Activated T-helper 17 cell treated with anti-CD3 and anti-CD28 coated beads, Interleukin-2, amount 50 U/mL, for 72 hours (primary cell): ENCODE measurements at places on chromosomes 1 and 21.

GRCh38 chr1:91605566-91605965 is 104.9 kb downstream of the CDC7 start:
- no peak for ATAC-seq

DNA sequence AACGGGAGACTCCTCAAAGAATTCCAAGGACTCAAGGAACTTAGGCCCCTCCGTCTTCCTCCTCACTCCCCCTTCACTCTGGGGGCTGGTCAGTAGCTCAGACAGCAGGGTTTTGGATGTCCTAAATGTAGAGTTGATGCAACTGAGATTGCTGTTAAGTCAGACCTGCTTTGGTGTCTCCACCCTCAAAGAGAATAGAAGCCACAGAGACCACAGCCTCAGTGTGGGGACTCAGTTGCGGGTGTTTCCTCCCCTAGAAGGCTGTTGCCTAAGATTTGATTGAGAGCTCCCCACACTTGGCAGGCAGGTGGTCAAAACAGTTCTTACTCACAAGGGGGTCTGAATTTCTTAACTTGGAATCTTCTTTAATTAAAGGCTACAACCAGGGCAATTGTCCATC is 7.6 kb downstream of the MAN1C1 start:
- ATAC-seq, result no peak

- ATAC-seq, result no peak
Measured at GRCh38 chr1:16153999-16154673, 1.7 kb downstream of the EPHA2 start.

DNA sequence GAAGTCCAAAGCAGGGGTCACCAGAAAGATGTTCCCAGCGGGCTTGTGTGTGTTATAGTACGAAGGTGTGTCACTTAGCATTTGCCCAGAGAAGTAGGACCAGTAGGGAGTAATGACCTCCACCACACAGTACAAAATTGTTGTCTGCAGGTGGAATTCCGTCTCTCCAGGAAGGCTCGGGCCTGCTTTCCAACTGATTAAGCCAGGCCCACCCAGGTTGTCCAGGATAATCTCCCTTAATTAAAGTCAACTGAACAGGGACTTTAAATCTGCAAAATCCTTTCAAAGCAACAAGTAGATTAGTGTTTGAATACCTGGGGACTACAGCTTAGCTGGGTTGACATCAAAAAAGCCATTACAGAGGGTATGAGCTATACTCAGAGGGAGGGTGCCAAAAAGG is 131.3 kb downstream of the BACH1 start:
- no peak for ATAC-seq

DNA sequence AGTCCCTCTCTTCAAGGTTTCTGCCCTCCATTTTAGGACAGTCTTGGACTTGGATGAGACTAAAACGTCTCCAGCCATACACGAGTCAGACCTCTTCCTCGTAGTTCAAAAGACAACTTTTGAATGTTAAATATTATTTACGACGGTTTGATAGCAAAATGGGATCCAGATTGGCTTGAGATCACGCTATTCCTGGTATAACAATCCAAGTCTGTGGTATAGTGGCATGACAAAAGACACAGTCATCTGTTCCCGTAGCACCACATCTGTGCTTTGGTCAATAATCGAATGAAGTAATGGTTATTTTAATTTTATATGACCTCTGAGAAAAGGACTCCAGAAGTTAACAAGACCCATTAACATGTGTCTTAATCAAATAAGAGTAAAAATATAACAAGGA is 7.0 kb downstream of the PCP4 start:
- ATAC-seq, result no peak

DNA sequence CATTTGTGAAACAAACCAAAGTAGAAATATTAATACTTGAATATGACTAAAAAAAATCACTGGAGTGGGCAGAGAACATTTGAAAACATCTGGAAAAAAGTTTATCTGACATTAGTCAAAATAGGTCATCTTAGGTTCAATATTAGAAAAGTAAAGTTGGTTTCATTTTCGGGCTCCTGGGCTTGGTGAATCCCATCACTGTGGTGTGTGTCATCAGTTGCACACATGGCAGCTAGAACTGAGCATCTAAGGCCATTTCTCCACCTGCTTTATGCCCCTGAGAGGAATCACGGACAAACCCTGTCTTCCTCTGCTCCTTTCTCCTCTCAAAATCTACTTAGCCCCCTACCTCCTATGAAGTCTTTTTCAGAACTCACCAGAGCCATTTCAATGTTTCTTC is 5.4 kb downstream of the HSD11B1 start:
- peak; percentile 75 for ATAC-seq

DNA sequence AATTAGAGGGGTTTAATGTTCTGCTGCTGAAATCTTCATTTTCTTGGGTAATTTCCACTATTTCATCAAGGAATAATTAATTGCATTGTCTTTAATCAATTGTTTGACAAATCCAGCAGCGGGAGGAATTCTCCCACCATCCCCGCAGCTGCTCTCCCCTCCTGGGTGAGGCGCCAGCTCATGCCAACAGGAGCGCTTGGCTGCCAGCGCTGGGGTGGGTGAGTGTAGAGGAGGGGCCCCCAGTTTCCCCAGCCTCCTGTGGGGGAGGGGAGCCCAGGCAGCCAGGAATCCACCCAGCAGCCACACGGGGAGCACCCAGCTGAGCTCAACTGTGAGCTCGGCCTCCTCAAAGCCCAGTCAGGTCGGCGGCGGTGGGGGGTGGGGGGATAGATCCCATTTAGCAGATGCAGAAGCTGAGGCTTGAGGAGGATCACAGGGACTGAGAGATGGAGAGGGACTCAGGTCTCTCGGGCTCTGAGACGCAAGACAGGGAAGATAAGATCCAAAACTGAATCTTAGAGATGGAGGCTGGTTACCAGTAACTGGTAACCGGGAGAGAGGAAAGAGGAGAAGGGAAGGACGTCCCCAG is 46.5 kb downstream of the FOXO6 start:
- no peak for ATAC-seq

DNA sequence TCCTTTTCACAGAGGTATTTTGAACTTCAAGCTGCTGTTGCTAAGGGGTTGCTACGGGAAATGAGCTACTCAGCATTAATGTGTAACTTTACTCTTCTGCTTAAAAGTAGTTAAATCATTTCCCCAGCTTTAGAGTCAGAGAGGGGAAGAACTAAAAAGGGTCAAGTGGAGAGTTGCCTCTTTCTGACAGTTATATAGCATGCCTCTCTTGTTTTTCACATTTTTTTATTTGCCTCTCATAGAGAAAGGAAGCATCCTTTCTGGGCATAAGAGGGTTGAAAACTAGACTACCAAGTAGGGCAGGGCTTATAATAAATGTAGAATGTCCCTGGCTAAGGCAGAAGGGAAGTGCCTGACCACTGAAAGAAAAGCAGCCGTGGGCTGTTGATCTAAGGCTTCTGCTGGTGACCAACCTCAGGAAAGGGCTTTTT is 10.1 kb upstream of the ELAVL4 start:
- no peak for ATAC-seq

DNA sequence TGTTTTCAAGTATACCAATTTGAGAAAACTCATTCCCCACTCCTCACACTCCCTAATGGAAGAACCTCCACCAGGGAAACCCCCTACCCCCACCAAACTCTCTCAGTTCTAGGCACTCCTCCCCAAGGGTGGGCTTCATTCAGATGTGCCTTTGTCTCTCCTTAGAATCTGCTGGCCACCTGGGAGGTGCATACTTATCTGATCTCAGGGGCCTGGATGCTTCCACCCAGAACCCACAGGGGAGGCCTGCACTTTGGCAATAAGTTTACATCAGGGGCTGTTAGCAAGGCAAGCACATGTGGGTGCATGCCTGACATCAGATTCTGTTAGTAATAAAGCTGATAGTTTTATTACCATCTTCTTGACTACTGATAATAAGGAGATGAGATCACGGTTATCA is 32.5 kb upstream of the SLAMF9 start:
- no peak for ATAC-seq

DNA sequence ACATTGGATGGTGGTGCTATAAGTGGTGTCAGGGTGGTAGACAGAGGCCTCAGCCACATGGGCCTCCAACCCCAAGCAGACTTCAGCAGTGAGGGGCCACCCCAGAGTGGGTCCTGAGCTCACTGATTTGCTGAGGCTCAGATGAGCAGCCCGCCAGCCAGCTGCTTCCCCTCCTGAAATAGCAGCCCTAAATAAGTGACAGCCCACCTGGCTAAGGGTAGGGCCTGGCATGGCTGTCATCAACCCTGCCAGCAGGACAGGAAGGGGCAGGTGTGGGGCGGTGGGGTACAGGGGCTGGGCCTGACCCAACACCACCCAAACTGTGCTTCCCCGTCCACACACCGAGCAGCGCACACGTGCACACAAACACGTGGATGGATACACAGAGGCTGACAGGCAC is 79.3 kb downstream of the GRIK3 start:
- ATAC-seq, result no peak

DNA sequence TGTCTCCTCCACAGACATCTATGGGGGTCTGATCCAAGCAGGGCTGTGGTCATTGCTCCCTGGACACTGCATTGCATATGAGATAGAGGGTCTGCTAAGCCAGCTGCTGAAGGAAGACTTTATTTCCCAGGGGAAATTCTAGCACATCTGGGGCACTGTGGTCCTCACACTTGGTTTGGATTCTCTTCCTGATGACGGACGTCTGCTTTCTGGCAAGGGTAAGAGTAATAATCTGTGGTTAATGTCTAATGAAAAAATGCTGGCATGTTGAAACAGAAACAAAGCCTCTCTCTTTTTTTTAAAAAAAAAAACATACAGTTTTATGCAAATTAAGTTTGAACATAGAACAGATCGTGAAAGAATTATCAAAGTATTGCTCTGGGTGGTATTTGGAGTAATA is 553.9 kb downstream of the DPYD start:
- no peak for ATAC-seq

DNA sequence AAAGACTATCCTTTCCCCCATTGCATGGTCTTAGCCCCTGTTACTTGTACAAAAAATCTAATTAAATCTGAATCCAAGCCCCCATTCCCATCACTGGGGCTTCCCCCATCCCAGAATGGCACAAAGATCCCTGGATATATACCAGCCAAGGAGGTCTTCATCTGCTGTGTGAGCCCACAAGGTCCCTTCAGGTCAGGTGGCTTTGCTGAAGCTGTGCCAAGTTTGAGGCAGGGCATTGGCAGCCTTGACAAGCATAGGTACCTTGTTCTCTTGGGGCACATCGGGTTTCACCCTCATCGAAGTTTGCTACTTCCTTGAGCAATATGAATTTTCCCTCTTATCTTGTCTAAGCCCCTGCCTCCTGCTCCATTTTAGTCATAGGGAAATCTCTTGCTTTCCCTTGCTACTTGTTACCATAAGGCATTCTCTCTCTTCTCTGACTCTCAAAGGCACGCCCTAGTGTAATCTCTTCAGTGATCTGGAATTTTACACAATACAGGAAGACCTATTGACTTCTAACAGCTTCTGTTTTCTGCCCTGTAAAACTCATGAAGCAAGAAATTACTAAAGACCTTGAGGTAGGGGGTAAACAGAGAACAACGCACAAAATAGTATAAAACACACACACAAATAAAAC is 71.4 kb upstream of the COG2 start:
- no peak for ATAC-seq

DNA sequence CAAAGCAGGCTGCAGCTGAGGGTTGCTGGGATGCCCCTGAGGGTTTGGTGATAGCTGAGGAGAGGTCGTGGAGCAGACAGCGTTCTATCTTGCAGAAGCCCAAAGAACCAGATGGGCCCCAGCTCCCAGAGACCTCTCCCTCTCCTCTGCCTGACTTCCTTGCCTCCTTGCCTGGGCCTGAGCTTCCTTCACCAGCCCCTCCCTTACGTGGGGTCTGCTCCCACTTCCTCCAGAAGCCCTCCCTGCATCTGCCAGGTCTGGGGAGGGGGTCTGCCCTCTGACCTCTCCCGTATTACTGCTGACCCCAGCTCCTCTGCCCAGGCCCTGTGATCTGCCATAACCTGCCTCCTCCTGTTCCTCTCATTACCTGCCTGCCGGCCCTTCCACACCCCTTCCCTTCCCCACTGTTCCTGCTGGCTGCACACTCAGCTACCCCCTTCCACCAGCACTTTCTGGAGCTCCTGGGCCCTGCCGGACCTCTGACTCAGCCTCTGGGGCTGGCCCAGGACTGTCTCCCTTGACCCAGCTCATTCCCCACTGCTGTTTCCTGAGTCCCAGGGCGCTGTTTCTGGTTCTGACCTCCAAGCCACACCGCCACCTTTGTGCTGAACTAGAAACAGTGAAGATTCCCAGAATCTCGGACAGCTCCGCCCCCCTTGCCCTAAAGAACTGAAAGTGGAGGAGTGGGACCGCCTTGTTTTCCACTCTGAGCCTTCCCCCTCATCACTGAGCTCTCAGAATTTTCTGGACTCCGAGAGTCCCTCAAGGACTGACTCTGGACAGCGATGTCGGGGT is 237.7 kb upstream of the C1orf174 start:
- no peak for ATAC-seq

DNA sequence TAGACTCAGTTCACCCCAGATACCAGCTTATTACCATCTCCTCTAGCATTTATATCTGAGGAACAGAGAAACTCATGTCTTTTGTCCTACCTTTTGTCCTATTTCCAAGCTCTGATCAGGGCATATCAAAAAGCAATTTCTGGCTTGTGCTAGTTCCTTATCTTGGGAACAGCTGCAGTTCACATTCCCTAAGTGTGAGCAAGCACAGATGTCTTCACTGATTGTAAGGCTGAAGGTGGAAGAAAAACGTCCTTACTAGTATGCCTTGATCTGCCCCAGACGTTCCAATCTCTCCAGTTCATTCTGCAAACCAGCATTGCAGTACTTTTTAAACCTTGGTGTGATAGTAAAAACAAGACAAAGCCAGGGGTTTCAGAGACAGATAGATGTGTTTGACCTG is 139.8 kb downstream of the NCAM2 start:
- ATAC-seq, result no peak

DNA sequence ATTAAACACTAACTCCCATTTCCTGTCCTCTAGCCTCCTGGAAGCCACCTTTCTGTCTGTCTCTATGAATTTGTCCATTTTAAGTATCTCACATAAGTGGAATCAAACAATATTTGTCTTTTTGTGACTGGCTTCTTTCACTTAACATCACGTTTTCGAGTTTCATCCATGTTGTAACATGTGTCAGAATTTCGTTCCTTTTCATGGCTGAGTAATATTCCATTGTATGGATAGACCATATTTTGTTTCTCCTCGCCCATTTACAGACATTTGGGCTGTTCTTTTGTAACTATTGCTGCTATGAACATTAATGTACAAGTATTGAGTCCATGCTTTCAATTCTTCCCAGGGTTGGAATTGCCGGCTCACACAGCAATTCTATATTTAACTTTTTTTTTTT is 15.7 kb upstream of the H6PD start:
- ATAC-seq, result no peak

DNA sequence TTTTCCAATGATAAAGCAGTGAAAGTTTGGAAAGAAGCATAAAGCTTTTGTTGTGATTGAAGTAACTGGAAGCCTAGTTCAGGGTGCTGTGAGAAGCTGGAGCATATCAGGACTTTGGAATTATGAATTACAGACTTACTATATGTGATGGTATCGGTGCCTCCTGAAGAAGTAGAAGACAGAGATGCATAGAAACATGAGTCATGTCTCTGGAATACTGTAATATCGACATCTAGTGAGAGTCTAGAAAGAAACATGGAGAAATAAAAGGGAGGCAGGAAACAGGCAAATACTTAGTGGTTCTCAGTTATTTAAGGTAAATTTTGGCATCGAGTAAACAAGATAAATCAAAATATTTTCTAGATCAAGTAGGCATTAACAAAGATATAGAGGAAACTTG is 103.0 kb downstream of the CAMTA1 start:
- no peak for ATAC-seq
